Activated CD4-positive, CD25-positive, alpha-beta regulatory T cell (primary cell): ENCODE measurements at places on chromosomes 12 and 14.

DNA sequence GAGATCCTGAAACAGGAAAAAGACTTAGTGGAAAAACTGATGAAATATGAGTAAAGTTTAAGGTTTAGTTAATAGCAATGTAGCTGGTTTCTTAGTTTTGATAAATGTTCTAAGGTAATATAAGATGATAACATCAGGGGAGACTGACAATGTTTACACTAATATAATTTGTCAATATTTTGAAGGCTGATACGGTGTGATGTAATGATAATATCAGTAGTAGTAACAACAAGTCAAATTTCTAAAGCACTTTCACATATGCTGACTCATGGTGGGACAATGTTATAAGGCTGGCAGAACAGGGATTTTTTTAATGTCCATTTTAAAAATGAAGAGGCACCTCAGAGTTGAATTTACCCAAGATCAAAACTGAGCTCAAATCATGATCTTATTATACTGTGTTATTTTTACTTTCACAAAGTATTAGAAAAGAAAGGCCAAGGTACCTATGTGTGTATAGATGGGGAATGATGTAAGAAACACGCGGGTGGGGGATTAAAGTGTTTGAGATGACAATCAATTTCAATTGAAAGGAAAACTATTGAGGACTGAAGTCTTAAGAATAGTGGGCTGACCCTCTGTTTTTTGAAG is 2.4 kb upstream of the FLRT2 start:
- DNase-seq = no peak

DNA sequence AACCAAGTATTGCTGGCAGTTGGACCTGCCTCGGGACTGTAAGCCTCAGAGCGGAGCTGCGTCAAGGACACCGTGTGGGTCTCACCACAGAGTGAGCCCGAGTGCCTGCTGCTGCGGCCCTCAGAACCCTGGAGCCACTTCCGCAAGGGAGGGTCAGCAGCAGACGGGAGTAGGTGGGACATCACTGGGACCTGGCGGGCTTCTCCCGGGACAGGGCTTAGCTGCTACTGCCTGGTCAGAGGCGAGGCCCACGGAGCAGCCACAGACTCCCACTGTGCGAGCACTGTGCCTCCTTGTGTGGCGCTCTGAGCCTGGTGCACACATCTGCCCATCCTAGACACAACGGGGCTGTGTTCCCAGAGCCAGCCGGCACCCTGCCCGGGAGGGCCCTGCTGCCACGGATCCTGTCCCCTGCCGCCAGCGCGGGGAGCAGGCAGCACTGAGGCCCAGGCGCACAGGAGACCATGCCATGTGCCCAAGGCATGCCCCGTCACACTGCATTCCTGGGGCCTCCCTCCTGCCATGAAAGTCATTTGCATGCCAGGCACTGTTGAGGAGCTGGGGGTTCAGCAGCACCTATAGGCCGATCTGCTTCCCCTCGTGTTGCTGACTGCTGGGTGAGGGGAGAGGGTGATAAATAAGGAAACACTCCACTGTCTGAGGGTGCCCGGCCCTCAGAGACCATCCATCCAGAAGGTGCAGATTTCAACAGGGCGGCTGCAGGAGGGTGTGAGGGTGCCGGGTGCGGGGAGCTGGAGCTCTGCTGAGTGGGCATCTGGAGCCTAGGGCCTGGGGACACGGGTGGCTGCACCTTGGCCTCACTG is 10.0 kb downstream of the HIP1R start:
- DNase-seq = no peak

- DNase-seq = no peak
Measured at GRCh38 chr14:72745991-72746980, 147.6 kb downstream of the DPF3 start.

- DNase-seq = no peak
Measured at GRCh38 chr12:130026608-130027176, 122.9 kb upstream of the TMEM132D start.

GRCh38 chr12:106498056-106498455 is 84.7 kb upstream of the RFX4 start:
- no peak for DNase-seq

DNA sequence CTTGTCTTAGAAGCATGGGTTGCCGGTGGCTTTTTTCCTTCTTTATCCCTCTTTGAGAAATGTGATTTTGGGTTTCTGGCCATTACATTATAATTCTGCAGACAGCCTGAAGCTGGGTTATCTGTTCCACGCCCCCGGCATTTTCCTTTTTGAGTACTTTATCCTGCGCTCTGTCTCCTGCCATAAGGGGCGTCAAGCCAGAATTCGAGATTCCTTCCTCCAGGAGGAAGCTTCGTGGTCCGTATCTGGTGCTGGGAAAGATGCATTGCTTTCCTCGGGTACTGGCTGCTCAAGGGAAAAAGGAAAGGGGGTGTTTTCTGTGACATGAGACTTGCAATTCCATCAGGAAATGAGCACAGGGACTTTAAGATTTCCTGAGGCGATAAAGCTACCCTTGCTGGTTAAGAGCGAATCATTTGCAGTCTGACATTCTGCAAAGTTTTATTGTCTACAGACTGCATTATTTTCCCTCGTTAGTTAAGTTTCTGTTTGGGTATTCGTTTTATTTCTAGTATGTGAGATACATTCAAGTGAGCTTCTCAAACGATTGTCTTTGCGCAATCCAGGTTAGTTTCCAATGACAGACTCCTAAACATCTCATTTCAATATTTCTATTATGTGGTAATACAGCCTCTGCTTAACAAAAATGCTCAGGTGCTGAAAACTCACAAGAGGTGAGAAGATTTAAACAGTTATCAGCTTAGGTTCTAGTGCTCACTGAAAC is 694 bp downstream of the AKAP5 start:
- no peak for DNase-seq

DNA sequence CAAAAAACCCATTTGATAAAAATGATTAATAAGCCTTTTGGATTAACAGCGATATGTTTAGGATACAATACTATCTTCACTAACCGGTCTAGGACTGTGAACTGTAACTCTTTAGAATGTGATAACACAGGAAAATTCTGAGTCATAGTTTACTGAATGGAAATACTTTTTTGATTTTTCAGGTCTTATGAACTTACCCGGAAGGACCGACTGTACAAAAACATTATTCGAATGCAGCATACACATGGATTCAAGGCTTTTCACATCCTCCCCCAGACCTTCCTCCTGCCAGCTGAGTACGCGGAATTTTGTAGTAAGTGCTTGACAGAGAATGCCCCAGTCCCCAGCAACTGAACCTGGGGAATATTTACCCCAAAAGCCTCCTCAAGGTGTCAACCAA is 29.0 kb downstream of the TTLL5 start:
- no peak for DNase-seq

DNA sequence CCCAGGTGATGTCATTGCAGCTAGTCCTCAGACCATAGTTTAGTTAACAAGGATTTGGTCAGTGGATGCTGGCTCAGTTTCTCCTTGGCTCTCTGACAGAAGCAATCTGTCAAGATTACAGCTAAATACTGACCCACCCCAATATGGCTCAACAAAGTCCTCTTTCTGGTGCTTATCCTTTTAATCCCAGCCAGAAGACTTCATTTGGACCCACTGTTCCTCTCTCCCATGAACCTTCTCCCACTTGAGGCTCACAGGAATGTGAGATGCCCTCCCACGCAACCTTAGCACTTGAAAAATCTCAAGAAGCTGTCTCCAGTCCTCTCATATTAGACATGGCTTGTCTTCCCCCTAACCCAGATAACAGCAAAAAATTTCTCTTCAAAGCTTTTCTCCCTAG is 47.7 kb downstream of the C12orf50 start:
- DNase-seq = no peak
